SK-MEL-5 (cell line): ENCODE measurements at places on chromosomes 12 and 14. TPM values are rescaled to one million over a fixed set of nuclear protein-coding genes. Genes with fewer than 3 reads are reported as not detected.

DNA sequence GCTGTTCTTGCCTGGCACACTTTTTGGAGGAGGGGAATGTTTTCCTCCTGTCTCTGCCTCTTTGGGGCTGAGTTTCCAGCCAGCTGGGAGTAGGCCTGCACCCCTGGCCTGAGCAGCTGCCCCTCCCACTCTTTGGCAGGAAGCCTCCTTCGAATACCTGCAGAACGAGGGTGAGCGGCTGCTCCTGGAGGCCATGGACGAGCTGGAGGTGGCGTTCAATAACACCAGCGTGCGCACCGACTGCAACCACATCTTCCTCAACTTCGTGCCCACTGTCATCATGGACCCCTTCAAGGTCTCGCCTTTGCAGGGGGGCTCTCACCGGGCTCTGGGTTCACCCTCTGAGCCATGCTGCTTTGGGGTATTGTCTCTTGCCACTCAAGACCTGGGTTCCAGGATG is 69.4 kb downstream of the FOXN4 start:
- no peak for DNase-seq

GRCh38 chr14:32022938-32023466 is 54.1 kb upstream of the ARHGAP5 start:
- DNase-seq, result no peak

DNA sequence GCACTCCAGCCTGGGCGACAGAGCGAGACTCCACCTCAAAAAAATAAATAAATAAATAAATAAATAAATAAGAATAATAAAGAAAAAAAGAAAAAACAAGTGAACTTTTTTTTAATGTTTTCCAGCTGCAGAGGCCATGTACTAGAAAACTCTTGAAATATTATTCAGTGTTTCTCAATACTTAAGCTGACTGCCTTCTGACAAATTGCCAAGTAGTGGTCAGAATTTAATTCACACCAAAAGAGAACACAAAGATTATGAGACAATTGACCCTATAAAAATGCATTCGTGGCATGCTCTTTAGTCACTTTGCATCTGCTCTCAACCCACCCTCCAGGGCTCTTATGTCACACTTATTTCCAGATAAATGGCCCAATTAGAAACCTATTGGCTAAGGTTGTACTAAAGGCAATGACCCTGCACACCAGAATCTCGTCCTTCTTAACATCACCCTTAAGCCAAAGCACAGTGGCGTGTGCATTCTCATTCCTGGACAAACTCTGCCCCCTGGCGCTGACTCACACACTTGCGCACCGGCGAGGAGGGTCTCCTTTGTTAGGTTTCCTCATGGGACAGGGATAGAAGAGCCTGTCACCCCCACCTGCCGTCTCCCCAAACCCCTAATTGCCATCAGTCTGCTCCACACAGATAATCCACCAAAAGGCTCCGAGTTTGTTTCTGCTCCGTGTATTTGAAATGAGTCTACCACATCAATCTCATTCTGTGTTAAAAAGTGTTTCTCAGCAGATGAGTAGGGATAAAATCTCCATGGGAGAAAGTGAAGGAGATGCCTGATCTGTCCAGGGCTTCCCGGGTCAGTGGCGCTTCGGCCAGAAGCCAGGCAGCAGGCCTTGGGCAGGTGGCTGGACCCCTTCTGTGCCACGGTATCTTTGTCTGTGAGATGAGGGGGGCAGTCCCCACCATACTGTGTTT is 73.1 kb upstream of the CEP83 start:
- peak; percentile 85 for DNase-seq

DNA sequence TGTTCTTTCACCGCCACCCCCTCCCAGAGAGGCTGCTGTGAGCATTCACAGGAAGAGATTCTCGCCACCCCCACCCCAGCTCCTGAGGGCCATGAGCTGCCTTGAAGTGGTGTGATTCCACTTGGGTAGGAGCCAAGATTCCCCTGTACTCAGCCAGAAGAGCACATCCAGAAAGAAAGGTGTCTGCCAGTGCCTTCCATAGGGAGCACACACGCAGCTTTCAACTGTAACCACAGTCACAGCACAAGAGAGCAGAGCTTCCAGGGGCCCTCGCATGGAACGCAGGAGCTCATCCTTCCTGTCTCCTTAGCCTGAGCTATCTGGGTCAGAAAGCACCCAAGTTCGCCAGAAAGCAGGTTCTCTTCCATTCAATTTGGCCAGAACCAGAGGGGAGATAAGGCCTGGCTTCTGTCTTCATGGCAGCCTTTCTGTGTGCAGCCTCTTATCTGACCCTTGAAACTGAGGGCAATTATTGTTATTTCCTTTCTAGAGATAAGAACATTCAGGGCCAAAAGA is 66.6 kb upstream of the SCN8A start:
- DNase-seq, result no peak

DNA sequence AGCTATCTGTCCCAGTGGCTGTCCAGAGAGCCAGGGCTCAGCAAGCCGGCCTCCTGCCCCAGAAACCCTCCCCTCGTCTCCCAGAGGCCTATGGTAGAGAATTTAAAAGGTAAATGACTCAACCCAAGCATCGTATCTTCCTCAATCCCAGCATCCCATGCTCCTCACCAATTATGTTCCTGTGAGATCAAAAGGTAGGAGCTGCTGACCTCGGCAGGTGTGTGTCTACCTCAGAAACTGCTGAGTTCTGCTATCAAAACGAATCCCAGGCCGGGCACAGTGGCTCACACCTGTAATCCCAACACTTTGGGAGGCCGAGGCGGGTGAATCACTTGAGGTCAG is 49.3 kb downstream of the FOXN3 start:
- no peak for DNase-seq

GRCh38 chr12:128991716-128992115 is 138.4 kb downstream of the GLT1D1 start:
- DNase-seq, result no peak

DNA sequence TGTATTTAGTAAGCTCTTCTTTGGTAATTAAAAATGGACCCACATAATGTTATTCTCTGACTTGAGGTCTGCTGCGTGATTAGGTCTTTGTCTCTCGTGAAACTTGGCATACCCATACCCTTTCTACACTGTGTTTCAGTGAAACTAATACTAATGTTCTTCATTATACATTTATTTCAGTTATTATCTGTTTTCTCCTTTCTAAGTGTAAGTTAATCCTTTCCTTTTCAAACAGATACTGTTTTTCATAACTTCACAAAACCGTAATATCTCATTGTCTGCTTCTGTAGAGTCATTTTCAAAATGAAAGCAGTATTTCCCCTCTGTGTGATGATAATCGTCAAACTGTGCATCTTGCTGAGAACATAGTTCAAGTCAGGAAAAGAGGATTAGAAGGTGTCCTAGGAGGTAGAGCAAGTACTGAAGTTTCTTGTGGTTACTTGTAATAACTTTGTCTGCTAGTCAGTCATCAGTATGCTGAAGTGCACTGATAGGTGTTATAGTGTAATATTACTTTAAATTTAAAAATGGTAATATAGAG is 15.9 kb downstream of the PYROXD1 start:
- DNase-seq, result no peak

DNA sequence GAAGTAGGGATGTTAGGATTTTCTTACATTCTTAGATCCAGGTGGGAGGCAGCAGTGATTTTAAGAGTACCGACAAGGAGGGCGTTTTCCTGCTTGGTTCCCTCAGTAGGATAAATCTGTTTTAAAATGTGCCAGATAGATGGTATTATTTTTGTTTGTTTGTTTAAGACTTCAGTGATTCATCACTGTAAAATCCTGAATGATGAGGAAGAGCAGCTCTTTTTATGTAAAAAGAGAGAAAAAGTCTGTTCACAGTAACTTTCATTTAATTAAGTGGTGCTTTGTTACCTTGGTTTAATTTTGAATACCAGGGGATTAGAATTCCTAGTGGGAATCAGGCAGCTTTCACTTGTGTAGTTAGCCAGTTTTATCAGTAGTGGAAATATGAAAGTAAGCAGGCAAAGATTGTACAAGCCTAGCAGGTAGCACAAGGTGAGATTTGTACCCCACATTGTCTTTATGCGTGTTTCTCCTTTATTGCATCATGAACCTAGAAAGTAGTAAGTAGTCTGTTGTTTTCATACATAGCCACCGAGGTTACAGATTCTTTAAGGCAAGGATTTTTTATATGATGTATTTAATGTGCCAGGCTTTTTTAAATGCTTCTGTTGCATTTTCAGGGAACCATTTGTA is 349.6 kb downstream of the CCDC91 start:
- no peak for DNase-seq

DNA sequence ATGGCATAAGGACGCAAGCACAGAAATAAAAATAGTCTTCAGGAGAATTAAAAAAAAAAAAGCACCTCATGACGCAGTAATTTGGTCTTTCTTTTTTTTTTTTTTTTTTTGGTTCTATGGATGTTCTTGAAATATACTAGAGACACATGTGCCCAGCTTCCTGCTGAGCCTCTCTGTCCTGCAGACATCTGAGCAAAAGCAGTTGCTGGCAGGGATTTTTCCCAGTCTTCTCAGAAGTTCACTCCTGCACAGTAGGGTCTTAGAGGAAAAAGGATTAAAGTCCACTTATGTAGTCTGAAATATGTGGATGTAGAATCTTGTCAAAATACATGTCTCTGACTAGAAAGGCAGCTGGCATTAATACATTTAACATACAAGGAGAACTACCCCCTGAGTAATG is 1888.1 kb upstream of the SEL1L start:
- DNase-seq, result no peak

- DNase-seq, result no peak
Measured at GRCh38 chr14:89382487-89382886, 34.5 kb downstream of the FOXN3 start.

- no peak for DNase-seq
Measured at GRCh38 chr12:189622-189962, 24.4 kb downstream of the SLC6A12 start.

DNA sequence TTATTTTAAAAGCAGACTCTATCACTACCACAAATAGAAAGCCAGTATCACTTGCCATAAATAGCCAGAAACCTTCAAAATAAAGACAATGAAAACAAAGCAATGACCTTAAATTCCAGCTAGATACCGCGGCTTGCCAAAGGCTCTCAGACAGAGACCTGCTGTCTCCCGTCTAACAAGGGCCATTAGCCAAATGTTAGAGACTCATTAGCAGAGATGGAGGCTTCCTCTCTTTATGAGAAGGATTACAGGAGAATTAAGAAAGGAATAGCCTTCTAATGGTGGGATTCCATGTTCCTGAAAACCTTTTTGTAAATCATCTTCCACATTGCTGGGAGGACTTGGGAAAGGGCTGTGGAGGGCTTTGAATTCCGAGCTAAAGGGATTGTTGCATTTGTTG is 206.7 kb downstream of the AACS start:
- no peak for DNase-seq

- no peak for DNase-seq
Measured at GRCh38 chr14:73105050-73105449, 31.3 kb upstream of the PSEN1 start.

- DNase-seq, result no peak
Measured at GRCh38 chr12:29159661-29160060, 10.6 kb downstream of the FAR2 start.

DNA sequence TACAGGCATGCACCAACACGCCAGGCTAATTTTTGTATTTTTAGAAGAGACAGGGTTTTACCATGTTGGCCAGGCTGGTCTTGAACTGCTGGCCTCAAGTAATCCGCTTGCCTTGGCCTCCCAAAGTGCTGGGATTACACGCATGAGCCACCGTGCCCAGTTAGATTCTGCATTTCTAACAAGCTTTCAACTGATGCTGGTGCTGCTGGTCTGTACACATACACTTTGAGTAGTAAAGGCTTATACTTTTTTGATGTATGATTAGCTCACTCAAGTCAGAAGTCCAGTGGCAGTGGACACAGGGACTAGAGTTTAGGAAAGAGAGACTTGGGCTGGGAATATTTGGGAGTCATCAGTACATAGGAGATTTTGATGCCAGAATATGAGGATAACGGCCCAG is 2.2 kb upstream of the TBC1D15 start:
- DNase-seq, result no peak

GRCh38 chr12:115799610-115800009 is 477.9 kb downstream of the MED13L start:
- no peak for DNase-seq

DNA sequence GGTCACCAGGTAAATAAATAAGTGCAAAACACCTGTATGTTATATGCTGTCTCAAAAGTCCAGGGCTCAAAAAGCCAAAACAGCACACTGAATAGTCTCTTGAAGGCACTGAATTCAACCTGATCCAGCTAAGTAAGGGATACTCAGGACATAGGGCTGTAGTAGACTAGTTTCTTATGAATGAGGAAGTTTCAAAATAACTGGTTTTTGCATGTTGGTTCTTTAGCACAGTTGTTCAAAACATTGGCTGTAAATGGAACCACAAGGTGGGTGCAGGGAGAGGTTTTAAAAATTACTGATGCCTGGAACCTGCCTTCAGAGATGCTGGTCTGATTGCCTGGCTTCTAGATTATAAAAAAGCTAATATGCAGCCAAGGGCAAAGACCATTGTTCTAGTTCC is 34.1 kb downstream of the NDUFA12 start:
- DNase-seq, result no peak

GRCh38 chr14:101521473-101521915 is 39.8 kb upstream of the DIO3 start:
- no peak for DNase-seq

DNA sequence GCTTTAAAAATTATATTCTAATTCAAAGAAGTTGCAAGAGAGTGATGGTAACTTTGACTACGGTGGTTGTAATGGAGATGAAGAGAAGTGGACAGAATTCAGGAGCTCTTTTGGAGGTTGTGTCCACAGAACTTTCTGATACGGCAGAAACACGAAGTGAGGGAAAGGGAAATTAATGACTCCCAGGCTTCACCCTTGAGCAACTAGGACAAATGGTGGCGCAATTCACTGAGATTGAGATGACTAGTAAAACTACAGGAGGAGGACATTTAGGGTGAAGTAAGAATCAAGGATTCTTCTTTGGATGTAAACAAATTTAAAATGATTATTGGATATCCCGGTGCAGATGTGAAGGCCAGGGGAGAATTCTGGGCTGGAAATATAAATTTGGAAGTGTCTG is 212.6 kb downstream of the PTPRO start:
- no peak for DNase-seq

GRCh38 chr14:74258764-74259035 is 19.5 kb downstream of the VSX2 start:
- no peak for DNase-seq

PELI2 gene
- total RNA-seq, result 3.2 and 3.6 TPM in 2 replicates

PPM1H gene
- total RNA-seq, result 55.7 and 58.4 TPM in 2 replicates

TRIM9 gene
- total RNA-seq, result 7.7 and 8.7 TPM in 2 replicates

TMEM121 gene
- total RNA-seq, result 16.3 and 17.8 TPM in 2 replicates

PLA2G1B gene
- total RNA-seq, result not detected in 2 replicates

MIA2 gene
- 16.9 and 17.9 TPM in 2 replicates for total RNA-seq

SLC38A1 gene
- total RNA-seq, result 3.1 and 3.5 TPM in 2 replicates

GPRC5A gene
- total RNA-seq, result 13.9 and 17.6 TPM in 2 replicates

CRIP2 gene
- 0.80 and 0.87 TPM in 2 replicates for total RNA-seq

NTF3 gene
- total RNA-seq, result 0.37 and 0.53 TPM in 2 replicates

OASL gene
- 0.26 and 0.35 TPM in 2 replicates for total RNA-seq

JAG2 gene
- total RNA-seq, result 1.3 TPM in 2 replicates

RAD9B gene
- 0.45 and 0.61 TPM in 2 replicates for total RNA-seq

TMEM263 gene
- 42.7 and 44.1 TPM in 2 replicates for total RNA-seq

RTN1 gene
- not detected in 2 replicates for total RNA-seq

RPL10L gene
- total RNA-seq, result not detected in 2 replicates
